ENCODE measurements at places on chromosomes 12 and 14.

DNA sequence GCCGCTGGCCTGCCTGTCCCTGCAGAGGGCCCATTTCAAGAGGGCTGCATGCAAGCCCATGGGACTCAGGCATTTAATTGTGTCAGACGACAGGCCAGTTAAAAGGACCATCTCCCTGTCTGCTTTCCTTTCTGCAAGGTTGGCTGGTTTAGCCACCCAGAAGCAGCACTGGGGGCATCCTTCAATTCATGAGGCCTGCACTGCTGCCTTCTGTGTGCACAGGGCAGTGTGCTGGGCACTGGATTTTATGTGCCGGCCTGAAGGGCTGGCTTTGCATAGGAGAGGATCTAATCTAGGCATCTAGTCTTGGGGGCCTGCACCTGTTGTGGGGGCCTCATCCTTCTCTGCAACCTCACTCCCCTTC lies 114.1 kb upstream of the FKBP4 start:
- DNase-seq: no peak

GRCh38 chr12:79595273-79595672 lies 95.5 kb downstream of the PAWR start:
- no peak for DNase-seq

DNA sequence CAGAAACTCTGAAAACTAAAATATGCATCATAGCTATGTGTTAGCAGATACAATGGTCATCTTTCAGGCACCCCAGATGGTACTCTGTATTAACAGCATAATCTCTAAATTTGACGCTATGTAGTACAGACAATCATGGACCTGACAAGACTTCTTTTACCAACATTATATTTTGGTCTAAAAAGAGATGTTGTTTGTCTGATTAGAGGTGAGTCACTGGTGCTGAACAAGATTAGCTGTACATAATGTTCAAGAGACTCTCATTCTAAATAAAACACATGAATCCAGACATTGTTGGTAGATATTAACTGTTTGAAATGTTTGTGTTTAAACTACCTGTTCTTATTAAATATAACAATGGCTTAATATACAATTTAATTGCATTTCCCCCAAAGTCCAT lies 146.4 kb upstream of the LMNTD1 start:
- no peak for DNase-seq

GRCh38 chr12:28872654-28873268 lies 276.3 kb upstream of the FAR2 start:
- no peak for DNase-seq

- DNase-seq: no peak
Observed at GRCh38 chr14:23862513-23862912, 91.1 kb upstream of the DHRS4 start.

DNA sequence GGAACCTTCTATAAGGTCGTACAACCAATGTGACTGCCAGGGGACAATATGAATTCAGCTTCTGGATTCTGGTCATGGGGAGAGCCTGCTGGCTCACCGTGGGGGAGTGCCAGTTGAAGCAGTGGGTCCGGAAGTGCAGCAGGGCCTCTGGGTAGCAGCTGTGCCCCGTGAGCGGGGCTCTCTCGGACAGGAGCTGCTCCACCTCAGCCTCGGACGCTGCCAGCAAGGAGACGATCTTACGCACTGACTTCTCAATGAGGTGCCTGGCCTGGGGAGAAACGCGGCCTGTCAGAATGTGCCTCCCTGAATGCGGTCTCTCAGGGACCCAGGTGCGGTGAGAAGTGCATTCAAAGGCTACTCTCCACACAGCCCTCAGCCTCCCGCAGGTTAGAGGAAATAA lies 42.0 kb downstream of the LGMN start:
- DNase-seq: no peak

DNA sequence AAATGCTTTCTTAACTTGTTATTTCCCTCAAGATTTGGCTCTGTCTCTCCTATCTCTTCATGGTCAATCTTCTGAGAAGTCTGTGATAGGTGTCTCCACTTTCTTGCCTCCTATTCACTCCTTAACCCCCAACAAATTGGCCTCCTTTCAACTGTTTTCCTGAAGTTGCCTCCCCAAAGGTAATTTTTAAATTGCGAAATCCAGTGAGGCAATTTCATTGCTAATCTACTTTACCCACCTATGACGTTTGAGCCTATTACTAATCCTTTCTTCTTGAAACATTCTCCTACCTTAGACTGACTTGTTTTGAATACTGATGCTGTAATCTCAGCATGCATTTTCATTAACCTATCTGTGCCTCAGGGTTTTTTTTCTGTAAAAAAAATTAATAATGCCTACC lies 6.0 kb upstream of the KCNH5 start:
- no peak for DNase-seq

DNA sequence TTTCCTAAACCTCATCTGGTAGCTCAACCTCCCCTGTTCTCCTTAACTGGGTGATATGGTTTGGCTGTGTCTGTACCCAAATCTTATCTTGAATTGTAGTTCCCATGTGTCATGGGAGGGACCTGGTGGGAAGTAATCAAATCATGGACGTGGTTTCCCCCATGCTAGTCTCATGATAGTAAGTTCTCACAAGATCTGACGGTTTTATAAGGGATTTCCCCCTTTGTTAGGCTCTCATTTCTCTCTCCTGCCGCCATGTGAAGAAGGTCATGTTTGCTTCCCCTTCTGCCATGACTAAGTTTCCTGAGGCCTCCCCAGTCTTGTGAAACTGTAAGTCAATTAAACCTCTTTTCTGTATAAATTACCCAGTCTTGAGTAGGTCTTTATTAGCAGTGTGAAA lies 19.5 kb downstream of the COX16 start:
- DNase-seq: no peak

- no peak for DNase-seq
Observed at GRCh38 chr12:19402211-19402610, 37.1 kb upstream of the AEBP2 start.

DNA sequence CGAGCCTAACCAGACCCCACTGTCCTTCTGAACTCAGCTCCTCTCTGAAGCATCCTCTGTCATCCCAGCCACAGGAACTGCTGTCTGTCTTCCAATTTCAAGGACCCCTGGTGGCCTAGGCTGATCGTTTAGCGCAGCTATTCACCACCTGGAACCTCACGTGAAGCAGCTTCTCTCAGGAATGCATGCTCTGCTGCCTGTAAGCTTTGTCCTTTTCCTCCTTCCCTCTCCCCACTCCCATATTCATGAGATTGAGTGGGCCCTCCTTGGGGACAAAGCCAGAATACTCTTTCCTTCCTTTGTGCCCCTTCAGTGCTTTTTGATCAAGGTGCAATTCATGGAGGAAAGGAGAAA lies 17.2 kb downstream of the DPF3 start:
- no peak for DNase-seq

DNA sequence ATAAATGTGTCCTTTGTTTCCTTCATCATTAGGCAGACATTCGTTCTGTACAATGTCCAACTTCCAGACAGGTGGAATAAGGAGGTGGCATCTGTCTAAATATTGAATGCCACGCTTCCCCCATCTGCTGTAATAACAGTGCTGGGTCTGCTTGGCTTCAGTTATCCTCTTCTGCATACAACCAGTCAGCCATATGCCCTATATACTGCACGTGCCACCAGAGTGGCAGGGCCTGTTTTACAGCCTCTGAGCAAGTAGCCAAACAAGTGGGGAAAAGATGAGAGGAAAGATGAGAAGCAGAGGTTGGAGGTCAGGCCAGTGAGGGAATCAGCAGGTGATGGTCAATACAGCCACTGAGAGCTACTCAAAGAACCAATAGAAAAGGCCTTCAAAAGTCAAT lies 55.4 kb downstream of the OTX2 start:
- no peak for DNase-seq

GRCh38 chr12:3990501-3991280 lies 117.5 kb upstream of the PARP11 start:
- DNase-seq: no peak

- no peak for DNase-seq
Observed at GRCh38 chr12:69385038-69385437, 25.5 kb downstream of the YEATS4 start.

DNA sequence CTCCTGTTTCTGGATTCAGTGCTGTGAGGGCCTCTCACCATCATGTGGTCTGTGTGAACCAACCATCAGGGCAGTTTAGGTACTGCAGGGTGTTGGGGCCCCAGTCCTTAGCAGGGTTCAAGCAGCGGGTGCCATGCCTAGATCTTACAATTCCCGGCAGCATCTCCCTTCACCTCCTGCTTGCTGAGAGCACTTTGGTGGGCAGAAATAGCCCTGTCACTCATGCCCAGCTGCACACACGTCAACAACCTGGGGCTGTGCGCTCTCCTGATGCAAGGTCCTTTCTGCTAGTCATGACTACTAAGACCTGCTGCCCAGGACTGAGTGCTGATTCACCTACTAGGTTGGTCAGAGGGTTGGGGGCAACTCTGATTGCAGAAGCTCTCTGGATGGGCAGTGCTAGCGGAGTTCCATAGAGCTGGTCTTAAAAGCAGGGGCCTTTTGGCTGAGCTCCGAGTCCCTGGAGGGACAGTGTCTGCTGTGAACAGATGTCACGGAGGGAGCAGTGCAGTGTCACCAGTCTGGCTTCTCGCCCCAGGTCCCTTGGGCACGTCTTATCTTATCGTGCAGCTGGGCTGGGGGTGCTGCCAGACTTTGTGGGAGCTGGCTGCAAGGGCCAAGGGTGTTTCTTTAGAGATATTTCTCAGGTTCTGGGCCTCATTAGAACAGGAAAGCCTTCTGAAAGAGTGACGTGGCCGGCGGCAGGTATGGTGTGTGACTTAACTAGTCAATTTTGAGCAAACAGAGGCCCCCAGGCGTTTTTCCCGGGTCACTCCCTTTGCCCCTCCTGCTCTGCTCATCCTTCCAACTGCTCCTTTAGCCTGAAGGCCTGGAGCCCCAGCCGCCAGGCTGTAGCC lies 71.8 kb downstream of the NINJ2 start:
- DNase-seq: no peak

DNA sequence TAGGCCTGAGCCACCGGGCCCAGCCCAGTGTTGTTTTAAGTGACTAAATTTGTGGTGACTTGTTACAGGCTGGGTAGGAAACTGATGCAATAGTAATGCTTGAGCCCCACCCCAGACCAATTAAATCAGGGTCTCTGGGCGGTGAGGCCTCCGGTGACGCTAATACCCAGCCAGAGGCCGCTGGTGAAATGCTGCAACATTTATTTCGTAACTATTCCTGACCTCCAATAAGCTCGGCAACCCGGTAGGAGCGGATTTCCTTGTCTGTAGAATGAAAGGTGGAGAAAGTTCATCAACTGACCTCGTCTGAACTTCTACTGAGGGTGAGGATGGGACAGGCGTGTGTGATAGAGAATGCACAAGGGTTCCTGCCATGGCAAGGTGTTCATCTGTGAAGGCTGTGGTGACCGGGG lies 42.3 kb downstream of the FZD10 start:
- DNase-seq: no peak

GRCh38 chr12:69884386-69884785 lies 59.4 kb downstream of the MYRFL start:
- no peak for DNase-seq

GRCh38 chr12:12531194-12531593 lies 31.5 kb downstream of the DUSP16 start:
- no peak for DNase-seq

GRCh38 chr12:3256103-3256631 lies 179.0 kb downstream of the TSPAN9 start:
- DNase-seq: no peak

- no peak for DNase-seq
Observed at GRCh38 chr14:85461432-85462133, 68.4 kb upstream of the FLRT2 start.

GRCh38 chr12:97222391-97222790 lies 240.2 kb upstream of the RMST start:
- no peak for DNase-seq

DNA sequence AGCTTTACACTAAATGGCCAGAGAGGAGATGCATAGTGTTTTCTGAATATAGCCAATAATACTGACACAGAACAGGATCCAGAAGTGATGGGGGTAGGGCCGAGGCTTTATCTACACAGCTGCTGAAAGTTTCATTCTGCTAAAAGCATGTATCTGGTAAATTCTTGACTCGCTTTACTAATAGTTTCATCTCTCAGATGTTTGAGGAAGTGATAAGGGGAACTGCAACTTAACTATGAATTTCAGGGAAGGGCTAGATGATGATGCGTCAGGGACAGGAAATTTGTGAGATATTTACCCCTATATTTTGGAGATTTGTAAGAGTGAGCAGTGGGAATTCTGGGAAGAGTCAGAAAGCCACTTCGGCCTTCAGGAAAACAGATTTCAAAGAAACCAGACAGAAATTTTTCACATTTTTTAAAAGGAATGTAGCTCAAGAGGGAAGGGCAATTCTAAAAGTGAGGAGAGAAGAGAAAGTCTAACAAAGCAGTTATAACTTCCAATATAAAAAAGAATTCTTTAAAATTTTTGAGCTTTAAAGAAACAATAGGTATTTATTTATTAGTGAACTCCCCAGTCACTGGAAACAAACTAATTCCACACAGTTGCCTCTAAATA lies 243.1 kb downstream of the BCAT1 start:
- DNase-seq: no peak

- no peak for DNase-seq
Observed at GRCh38 chr14:26200687-26201086, 397.1 kb downstream of the NOVA1 start.

DNA sequence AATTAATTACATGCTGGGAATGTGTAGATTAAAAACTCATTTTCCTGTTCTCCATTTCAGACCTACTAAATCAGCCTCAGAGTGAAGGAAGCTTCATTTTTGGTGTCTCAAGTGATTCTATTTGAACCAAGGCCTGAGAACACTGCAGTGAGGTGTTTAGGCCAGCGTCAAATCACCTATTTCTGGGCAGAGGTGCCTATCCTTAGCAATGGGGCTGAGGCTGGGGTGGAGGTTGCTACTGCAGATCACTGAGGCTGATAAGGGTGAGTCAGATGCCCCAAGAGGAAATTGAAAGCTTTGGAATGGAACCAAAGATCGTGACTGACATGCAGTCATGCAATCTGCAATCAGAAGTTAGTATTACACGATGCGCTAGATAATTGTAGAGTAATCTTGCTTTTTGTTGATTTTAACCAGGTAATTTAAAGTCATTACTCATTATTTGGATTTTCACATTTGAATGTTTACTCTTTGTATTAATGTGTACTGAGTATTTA lies 4.4 kb downstream of the TXNRD1 start:
- DNase-seq: peak; percentile 36

DNA sequence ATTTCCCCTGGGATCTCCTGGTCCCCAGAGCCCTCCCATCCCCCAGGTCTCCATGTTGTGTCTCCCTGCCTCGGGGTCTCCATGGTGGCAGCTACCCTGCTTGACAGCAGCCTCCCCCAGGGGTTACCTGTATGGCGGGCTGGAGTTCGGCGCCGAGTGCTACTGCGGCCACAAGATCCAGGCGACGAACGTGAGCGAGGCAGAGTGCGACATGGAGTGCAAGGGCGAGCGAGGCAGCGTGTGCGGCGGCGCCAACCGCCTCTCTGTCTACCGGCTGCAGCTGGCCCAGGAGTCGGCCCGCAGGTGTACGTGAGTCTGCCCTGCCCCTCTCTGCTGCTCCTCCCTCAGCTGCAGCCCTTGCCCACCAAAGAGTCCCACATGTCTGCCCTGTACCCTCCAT lies 80.9 kb downstream of the WSCD2 start:
- DNase-seq: no peak

- no peak for DNase-seq
Observed at GRCh38 chr12:82950356-82950755, 263.6 kb downstream of the TMTC2 start.

GRCh38 chr12:121893961-121894460 lies 5.4 kb downstream of the PSMD9 start:
- DNase-seq: no peak

- DNase-seq: no peak
Observed at GRCh38 chr14:95425369-95426115, 90.9 kb downstream of the SYNE3 start.

Data from effector CD4-positive, alpha-beta T cell (primary cell).